Sciatic nerve (tissue), 2 donors: ENCODE measurements at places on chromosomes 13 and 19.

- DNase-seq, result no peak
Measured at GRCh38 chr13:60332682-60333081, 64.3 kb upstream of the TDRD3 start.

GRCh38 chr19:12703046-12703445 is 6.6 kb upstream of the FBXW9 start:
- DNase-seq, result no peak

DNA sequence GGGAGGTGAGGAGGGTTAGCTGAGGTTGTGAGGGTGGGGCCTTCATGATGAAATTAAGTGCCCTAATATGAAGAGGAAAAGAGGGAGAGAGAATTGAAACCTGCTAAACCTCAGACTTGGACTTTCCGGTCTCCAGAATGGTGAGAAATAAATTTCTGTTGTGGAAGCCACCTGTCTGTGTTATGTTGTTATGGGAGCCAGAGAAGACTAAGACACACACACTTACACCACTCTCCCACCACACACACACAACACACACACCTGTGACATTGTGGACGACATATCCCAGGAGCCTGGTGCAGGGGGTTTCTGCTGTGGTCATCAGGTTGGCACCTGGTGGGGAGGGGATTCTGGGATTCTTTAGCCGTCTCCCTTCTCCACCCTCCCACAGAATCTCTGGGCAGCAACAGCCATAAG is 14.0 kb downstream of the KLK4 start:
- no peak for DNase-seq

- no peak for DNase-seq
Measured at GRCh38 chr13:69866555-69866954, 241.1 kb upstream of the ATXN8OS start.

GRCh38 chr19:5575590-5575989 is 7.8 kb upstream of the TINCR start:
- no peak for DNase-seq
